ENCODE measurements at places on chromosomes 13 and 19. TPM values are rescaled to one million over a fixed set of nuclear protein-coding genes. Genes with fewer than 3 reads are reported as not detected.

PRR19 gene
- total RNA-seq = 0.32 TPM

CCNA1 gene
- not detected for total RNA-seq

TMC4 gene
- total RNA-seq = 0.36 TPM

TLE5 gene
- 350 TPM for total RNA-seq

SPTBN4 gene
- 2.3 TPM for total RNA-seq

FRY gene
- total RNA-seq = 11.2 TPM

C19orf85 gene
- total RNA-seq = not detected

NLRP7 gene
- not detected for total RNA-seq

ZNF440 gene
- 10.4 TPM for total RNA-seq

PSG3 gene
- not detected for total RNA-seq

HCN2 gene
- total RNA-seq = 2.4 TPM

FPR1 gene
- 0.61 TPM for total RNA-seq

IGFL1 gene
- total RNA-seq = not detected

C5AR2 gene
- total RNA-seq = 0.32 TPM

Data from hair follicle dermal papilla cell (primary cell).